ENCODE measurements at places on chromosomes 4 and X. TPM values are rescaled to one million over a fixed set of nuclear protein-coding genes. Genes with fewer than 3 reads are reported as not detected.
A peak's percentile ranks its signal among the peaks of the same experiment; 100 is the strongest.

- no peaks in the 10 kb centered on the region for H3K4me1 ChIP-seq
- H3K27ac ChIP-seq, result no peak overlapping the region
- no peaks in the 10 kb centered on the region for H3K27me3 ChIP-seq
- H3K36me3 ChIP-seq, result peaks cover 4% of the 10 kb centered on the region
These were observed 28.5 kb downstream of the TRIM2 start for GRCh38 chr4:153232768-153233167.

GRCh38 chr4:125368146-125368545 is 53.4 kb downstream of the FAT4 start:
- no peak overlapping the region for H3K4me3 ChIP-seq
- DNase-seq, result no peak
- H3K36me3 ChIP-seq, result no peaks in the 10 kb centered on the region
- no peaks in the 10 kb centered on the region for H3K4me1 ChIP-seq
- no peak overlapping the region for H3K27ac ChIP-seq

DNA sequence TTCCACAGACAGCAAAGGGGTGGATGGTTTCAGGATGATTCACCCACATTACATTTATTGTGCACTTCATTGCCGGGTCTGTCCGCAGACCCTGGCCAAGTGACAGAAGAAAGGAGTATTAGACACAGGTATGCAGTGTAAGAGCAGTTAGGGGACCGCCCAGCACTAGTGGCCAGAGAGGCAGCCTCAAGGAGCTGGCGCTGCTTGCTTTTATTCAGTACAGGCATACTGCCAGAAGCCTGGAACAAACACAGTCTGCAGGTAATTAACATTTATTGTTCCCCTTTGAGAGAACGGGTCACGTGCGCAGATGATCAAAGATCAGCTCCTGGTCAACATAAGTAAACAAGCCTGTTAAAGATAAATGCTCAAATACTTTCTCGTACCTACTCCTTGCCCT is 1639.0 kb upstream of the IGFBP7 start:
- no peaks in the 10 kb centered on the region for H3K4me1 ChIP-seq
- no peaks in the 10 kb centered on the region for H3K36me3 ChIP-seq
- H3K27ac ChIP-seq, result no peak overlapping the region
- no peak overlapping the region for H3K4me3 ChIP-seq
- no peak for DNase-seq

- no peaks in the 10 kb centered on the region for H3K27me3 ChIP-seq
- no peak for DNase-seq
- H3K4me1 ChIP-seq, result no peaks in the 10 kb centered on the region
- no peak overlapping the region for H3K4me3 ChIP-seq
- H3K27ac ChIP-seq, result no peak overlapping the region
These were observed 57.6 kb downstream of the RWDD4 start for GRCh38 chr4:183601381-183601780.

DNA sequence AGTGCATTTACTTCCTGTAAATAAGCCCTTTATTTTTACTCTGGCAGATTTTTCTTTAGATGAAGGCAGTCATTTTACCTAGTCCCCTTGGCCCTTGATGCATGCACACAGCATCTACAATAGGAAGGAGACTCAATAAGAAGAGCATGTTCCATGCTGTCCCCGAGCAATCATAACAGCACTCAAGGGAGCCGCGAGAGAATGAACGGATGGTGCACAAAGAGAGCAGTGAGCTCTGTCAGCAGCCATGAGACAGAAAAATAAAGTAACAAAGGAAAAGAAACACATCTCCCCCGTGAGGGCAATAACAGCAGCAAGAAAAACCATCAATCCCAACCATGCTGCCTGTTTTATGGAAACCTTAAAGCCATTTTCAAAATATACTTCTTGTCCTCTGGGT is 11.9 kb downstream of the SMIM31 start:
- no peaks in the 10 kb centered on the region for H3K36me3 ChIP-seq
- no peaks in the 10 kb centered on the region for H3K27me3 ChIP-seq
- H3K4me1 ChIP-seq, result no peaks in the 10 kb centered on the region
- no peak overlapping the region for H3K4me3 ChIP-seq
- DNase-seq, result no peak

DNA sequence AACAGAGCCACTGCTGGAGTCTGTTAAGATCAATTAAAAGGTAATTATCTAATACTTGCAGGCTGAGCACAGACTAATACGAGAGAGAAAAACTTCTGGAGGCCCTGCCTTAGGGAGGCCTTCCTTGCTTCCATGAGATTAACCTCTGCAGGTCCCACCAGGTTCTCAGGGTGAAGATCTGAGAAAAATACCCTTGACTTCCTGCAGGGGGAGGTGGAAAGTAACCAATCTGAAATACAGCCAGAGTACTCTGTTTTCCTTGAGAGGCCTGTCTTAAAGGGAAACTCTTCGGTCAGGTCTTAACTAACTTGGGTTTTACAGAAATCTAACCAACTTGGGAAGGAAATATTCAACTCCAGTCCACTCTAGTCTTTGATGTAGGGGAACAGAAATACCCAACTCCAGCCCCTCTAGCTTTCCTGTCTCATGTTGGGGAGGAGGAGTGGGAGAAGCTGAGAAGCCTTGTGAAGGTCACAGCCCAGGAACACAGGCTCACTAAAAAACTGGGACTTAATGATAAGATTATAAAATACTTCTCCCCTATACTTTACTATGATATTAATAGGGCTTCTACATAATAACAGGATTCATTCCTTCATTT is 77.1 kb downstream of the TBCK start:
- H3K27me3 ChIP-seq, result no peaks in the 10 kb centered on the region
- no peak overlapping the region for H3K4me3 ChIP-seq
- no peaks in the 10 kb centered on the region for H3K4me1 ChIP-seq
- peaks cover 21% of the 10 kb centered on the region for H3K36me3 ChIP-seq

DNA sequence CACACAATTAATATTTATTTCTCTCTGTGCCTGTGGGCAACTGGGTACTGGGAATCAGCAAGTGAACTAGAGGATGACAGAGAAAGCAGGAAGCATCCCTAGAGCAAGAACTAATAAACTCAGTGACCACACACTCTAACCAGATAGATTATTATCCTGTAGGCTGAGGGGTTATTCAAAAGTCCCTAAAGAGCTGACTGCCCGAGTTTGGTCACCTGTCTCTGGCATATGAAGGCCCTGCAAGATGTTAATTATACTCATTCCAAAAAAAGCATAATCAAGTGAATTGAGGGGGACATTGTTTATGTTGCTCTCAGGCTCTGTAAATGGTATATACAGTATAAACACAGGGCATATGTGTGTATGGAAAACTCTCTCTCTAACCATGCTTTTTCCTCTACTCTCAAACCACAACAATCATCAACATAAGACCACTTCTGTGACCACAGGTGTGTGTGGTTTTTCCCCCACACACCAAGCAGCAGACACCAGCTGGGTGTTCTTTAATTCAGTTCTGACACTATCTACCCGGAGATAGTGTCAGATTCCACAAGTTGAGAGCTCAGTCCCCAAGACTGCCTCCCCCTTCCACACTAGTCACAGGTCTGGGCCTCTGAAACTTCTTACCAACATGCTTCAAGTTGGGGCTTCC is 6.2 kb upstream of the HPSE start:
- no peak overlapping the region for H3K4me3 ChIP-seq
- peaks cover 15% of the 10 kb centered on the region for H3K27me3 ChIP-seq
- no peak overlapping the region for H3K27ac ChIP-seq

DNA sequence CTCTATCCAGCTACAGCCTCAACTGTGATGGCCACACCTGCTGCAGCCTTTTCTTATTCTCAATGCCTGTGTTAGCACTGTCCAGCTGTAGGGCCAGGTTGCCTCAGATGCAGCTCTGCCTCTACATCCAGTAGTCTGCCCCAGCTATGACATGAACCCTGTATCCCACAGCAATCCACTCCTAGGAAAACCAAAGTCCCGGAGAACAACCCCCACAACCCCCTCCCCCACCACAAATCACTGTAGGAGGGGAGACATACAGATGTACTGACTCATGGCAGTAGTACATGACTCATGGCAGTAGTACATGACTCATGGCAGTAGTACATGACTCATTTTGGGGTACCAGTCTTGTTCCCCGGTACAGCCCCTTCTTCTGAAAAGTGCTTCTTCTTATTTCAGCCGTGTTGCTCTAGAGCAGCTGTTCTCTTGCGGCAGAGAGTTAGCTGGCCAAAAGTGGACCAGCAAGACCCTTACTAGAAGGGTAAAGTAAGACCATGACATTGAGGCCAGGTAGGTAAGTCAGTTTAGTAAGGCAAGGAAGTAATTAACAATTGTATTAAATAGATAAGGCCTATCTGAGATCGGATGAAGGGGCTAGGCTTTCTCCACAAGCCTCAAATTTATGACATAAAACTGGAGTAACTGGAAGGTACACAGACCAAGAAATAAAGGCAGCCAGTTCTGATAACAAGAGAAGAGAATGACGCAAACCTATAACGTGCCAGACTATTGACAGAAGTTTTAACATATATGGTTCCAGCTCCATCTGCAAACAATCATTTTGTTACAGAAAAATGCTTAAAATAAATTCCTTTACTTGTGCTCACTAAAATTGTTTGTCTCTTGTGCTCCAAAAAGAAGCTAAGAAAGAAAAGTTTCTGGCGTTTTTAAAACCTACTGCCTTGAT is 221.4 kb downstream of the TACR3 start:
- H3K4me1 ChIP-seq, result no peaks in the 10 kb centered on the region
- no peak for DNase-seq
- no peaks in the 10 kb centered on the region for H3K36me3 ChIP-seq
- no peaks in the 10 kb centered on the region for H3K27me3 ChIP-seq
- no peak overlapping the region for H3K27ac ChIP-seq
- H3K4me3 ChIP-seq, result no peak overlapping the region

GRCh38 chr4:124636788-124637187 is 75.7 kb downstream of the ANKRD50 start:
- peaks cover 18% of the 10 kb centered on the region for H3K4me1 ChIP-seq
- H3K4me3 ChIP-seq, result no peak overlapping the region
- peak; percentile 86 for DNase-seq
- H3K27ac ChIP-seq, result no peak overlapping the region

DNA sequence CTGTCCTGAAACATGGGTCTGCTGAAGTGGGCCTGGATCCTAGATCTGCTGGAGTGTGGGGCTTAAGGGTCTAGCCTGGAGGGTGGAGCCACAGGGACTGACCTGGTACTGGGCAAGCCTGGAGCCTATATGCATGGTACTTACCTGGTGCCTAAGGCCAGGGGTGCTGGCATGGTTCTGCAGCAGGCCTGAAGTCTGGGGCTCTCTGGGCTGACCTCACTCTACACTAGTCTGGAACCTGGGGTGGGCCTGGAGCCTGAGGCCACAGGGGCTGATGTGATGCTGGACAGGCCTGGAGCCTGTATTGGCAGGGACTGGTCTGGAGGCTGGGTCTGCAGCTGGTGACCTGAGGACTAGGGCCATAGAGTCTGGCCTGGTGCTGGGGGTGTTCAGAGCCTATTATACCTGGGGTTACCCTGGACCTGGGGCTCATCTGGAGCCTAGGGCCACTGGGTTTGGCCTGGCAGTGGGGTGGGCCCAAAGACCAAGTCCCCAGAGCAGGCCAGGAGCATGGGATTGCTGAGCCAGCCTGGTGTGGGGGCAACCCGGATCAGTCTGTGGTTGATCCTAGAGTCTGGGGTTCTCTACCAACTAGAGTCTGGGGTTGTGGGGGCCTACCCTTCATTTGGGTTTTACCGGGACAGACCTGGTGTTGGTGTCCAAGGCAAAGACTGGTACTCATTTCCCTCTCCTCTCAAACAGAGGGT is 179.6 kb downstream of the SLC4A4 start:
- no peak overlapping the region for H3K4me3 ChIP-seq
- H3K27ac ChIP-seq, result no peak overlapping the region
- no peaks in the 10 kb centered on the region for H3K36me3 ChIP-seq
- H3K4me1 ChIP-seq, result no peaks in the 10 kb centered on the region
- no peaks in the 10 kb centered on the region for H3K27me3 ChIP-seq

The C4orf17 gene
- not detected for total RNA-seq

The PRICKLE3 gene
- 9.6 TPM for total RNA-seq

The ZGRF1 gene
- 29.1 TPM for total RNA-seq

The NDST3 gene
- 0.84 TPM for total RNA-seq

The NKX6-1 gene
- not detected for total RNA-seq
